ENCODE measurements at places on chromosomes 1 and 21. TPM values are rescaled to one million over a fixed set of nuclear protein-coding genes. Genes with fewer than 3 reads are reported as not detected.

- no peak for DNase-seq
These were observed 17.7 kb downstream of the ZNF362 start for GRCh38 chr1:33273961-33274371.

Gene A3GALT2
- 0.29 TPM for total RNA-seq

GRCh38 chr1:194830387-194830786, 1644.0 kb upstream of the B3GALT2 start:
- no peak for DNase-seq

DNA sequence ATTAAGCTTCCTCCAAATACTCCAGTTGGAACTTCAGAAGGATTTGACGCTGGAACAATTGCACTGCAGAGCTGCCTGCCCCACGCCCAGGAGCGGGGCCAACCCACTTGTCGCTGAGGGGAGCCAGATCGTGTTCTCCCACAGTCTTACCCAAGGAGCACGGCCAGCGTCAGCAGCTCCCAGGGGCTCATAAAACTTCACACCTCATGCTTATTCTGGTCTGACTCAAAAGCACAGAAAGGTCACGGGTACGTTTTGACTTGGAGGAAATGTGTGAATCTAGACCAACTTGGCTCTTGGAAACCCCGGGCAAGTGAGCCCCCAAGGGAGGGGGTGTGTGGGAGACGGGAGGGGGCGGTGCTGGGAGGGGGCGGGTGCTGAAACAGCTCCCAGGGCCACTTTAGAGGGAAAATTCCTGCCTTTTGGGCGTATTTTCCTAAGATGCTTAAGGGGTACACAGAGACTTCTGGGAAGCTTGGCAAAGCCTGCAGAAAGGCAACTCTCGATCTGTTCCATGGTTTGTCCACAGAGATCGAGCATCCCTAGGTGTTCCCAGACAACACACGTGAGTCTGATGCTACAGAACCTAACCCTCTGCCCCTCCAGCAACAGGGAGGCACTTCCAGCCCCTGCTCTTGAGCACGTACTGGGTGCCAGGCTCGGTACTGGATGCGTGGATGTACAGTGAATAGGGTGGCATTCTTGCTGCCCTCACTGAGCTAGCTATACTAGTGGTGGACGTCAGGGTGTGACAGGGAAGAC, 98.9 kb downstream of the DHRS3 start:
- no peak for DNase-seq

Gene SYTL1
- 37.2 TPM for total RNA-seq

Gene SGIP1
- 2.6 TPM for total RNA-seq

DNA sequence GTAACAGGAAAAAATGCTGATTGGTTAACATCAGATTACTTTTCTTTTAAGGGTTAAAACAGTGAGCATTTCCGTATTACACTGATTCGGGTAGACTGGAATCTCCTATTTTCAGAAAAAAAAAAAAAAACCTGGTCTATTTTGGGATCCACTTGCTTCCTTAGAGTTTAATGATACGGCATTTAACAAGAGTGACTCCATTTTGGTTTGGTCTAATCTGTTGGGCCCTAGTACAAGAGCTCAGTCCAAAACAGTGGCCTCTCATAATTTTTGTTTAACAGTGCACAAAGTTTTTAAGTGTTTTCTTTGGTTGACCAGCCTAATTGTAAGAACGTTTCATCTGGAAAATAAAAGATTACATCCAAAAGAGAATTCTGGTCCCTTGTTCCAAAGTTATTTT, 120.2 kb downstream of the NRDC start:
- DNase-seq: no peak

DNA sequence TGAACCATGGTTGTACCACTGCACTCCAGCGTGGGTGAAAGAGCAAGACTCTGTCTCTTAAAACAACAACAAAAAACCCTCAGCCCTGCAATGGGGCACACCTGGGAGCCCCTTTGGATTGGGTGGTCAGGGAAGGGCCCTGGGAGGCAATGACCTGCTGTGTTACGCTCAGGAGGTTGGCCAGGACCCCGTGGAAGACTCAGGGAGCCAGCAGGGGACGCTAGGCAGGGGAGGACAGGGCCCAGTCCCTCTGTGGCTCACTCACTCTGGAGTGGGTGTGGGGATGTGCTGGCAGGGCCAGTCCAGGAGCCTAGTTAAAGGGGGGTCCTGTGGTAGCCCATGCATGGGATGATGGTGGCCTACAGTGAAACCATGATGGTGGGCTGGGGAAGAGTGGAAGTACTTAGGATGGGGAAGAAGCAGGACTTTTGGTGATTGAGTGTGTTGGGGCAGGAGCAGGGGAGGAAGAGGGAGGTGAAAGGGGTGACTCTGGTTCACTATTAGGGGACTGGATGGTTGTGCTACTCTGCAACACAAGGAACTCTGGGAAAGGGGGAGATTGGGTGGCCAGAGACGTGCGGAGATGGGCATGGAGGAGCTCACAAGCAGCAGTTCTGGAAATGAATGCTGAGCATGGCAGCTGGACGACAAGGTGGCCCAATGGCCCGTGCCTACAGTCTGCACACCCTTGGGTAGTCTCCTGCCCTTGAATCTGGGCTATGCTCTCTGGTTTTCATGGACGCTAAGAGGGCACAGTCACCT, 56.3 kb upstream of the FAM20B start:
- DNase-seq: no peak

Gene DNAJC28
- 3.0 TPM for total RNA-seq

Gene NPHS2
- total RNA-seq: 0.31 TPM

DNA sequence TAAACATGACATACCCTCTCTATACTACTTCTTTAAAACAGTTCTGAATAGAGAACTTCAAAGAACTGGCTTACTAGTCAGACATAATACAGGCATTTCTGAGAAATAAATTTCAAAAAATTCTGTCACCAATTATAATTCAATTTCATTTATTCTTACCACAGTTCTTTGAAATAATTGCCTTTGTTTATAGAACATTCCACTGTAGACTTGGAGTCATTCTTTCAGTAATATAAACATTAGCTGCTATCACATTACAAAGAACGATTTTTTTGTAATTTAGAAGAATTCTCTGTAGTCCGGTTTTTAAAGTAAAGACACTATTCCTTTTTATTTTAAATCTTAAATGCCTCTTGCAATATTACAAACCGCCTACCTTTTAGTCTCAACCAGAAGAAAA, 146.4 kb upstream of the COL11A1 start:
- no peak for DNase-seq

DNA sequence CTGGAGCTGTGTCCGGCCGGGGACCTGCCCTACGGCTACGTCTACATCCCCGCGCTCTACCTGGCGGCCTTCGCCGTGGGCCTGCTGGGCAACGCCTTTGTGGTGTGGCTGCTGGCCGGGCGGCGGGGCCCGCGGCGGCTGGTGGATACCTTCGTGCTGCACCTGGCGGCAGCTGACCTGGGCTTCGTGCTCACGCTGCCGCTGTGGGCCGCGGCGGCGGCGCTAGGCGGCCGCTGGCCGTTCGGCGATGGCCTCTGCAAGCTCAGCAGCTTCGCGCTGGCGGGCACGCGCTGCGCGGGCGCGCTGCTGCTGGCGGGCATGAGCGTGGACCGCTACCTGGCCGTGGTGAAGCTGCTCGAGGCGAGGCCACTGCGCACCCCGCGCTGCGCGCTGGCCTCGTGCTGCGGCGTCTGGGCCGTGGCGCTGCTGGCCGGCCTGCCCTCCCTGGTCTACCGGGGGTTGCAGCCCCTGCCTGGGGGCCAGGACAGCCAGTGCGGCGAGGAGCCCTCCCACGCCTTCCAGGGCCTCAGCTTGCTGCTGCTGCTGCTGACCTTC, 412 bp downstream of the GPR25 start:
- no peak for DNase-seq

GRCh38 chr1:16975211-16975610, 5.2 kb downstream of the MFAP2 start:
- no peak for DNase-seq

Gene ARMH1
- 11.6 TPM for total RNA-seq

DNA sequence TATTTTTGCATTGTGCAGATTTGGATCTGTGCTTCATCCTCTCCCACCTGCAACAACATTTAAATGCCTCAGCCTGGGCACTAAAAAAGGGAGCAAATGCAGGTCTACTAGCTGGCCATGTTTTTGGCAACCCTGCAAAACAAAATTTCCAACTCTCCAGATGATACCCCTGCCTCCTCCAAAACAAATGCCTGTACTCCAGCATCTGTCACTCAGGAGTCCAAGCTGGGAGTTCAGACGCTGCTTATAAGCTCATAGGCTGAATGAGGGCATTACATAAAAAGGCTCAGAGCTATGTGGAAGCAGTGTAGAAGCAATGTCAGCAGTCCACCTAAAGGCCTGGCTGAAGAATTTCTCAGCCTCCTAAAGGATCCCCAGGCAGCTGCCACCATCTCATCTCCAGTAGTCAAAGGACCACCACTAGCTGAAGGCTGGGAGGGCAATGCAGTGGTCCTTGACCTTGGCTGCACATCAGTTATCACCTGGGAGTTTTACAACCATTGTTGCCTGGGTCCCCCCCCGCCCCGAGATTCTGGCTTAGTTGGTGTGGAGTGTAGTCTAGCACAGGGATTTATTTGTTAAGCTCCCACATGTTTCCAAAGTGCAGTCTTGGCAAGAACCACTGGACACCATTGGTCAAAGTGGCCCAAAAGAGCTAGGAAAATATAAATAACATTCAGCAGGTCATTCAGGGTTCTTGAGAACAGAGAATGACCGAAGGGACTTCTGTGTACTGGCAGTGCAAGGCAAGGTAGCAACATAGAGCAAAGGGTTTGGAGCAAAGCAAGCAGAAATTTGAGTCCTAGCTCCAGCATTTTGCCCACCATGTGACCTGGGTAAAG, 57.2 kb downstream of the ITPKB start:
- no peak for DNase-seq

Gene NOS1AP
- 10.3 TPM for total RNA-seq

GRCh38 chr1:170978371-170978910, 43.1 kb downstream of the MROH9 start:
- no peak for DNase-seq

GRCh38 chr1:188489336-188490112, 1660.8 kb downstream of the PLA2G4A start:
- DNase-seq: no peak

Gene DMRTA2
- 0.29 TPM for total RNA-seq

DNA sequence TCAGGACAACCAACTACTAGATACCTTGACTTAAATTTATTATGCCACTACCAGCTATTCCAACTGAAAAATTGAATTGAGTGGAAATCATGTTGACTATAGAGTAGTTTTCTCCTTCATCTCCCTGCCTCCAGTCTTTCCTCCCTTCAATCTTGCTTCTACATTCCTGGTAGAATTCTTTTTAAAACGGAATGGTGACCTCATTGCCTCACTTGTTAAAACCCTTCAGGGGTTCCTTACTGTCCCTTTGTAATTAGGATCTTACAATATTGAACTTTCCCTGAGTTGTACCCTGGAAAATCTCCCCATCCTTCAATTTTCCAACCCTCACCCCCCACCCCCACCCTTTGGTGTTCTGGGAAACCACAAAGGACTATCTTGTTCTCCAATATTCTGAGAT, 82.8 kb upstream of the ZNF326 start:
- no peak for DNase-seq

Gene TMEM82
- total RNA-seq: 1.1 TPM
